ENCODE measurements at places on chromosomes 6 and 20.

- DNase-seq, result no peak
Observed at GRCh38 chr6:96856856-96857255, 19.6 kb upstream of the GPR63 start.

- peak; percentile 49 for DNase-seq
Observed at GRCh38 chr6:7087491-7087979, 20.2 kb upstream of the RREB1 start.

DNA sequence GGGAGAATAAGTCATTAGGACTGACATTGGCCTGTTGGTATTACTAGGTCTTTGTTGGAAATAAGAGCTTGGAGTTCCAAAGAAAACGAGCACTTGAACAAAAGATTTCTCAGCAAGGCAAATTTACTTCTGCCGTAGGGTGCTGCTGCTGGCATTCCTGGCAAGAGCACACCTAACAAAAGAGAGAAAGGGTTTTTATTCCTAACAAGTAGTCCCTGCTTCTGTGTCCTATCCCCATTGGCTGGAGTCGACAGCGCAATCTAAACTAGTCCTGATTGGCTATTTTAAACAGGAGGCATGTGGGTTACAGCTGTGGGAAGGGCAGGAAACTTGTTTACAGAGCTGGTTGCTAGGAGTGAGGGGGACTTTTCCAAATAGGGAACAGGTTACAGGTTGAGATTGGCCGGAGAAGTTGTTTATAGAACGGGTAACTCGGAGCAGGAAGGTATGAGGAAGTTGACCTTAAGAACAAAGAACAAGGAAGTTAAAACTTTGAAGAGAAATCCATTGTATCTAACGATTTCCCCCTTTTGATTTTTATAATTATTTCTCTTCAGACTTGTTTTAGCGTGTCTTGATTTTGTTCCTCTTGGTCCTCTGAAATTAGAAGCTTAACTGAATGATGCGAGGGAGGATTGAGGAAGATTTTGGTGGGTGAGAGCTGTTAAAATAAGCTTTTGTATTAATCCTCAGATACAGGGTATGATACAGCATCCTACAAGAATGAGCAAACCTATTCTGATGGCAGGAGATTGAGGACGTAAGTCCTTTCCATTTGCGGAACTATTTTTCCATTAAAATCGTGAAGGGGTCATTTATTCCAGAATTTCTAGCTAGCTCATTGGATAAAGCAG lies 3.4 kb upstream of the ZNFX1 start:
- DNase-seq, result no peak

GRCh38 chr20:33684533-33685327 lies 1.5 kb downstream of the E2F1 start:
- no peak for DNase-seq

- DNase-seq, result no peak
Observed at GRCh38 chr6:28203201-28203600, 21.9 kb upstream of the ZSCAN9 start.

DNA sequence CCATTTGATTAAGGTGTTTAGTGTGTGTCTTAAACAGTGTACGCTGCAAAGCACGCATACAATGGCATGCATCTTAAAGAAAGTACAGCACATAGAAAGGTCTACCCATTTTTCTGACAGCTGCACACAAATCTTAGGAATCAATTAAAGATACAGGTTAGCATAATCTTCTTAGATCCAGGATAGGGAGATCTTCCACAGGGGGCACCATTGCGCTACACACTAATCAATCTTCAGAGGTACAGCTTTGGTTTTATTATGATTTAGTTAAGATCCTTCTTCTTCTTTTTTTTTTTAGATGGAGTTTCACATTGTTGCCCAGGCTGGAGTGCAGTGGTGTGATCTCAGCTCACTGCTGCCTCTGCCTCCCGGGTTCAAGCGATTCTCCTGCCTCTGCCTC lies 63.7 kb upstream of the BEND3 start:
- DNase-seq, result no peak

Data from CD4-positive, alpha-beta T cell treated with Interleukin-2 at 100 ng/mL for 4 hours (primary cell).